ENCODE measurements at places on chromosomes 2 and 18.
A peak's percentile ranks its signal among the peaks of the same experiment; 100 is the strongest.

GRCh38 chr18:2485983-2486382 lies 85.3 kb downstream of the METTL4 start:
- DNase-seq = no peak

GRCh38 chr18:27411013-27411412 lies 225.9 kb upstream of the CHST9 start:
- no peak for DNase-seq

DNA sequence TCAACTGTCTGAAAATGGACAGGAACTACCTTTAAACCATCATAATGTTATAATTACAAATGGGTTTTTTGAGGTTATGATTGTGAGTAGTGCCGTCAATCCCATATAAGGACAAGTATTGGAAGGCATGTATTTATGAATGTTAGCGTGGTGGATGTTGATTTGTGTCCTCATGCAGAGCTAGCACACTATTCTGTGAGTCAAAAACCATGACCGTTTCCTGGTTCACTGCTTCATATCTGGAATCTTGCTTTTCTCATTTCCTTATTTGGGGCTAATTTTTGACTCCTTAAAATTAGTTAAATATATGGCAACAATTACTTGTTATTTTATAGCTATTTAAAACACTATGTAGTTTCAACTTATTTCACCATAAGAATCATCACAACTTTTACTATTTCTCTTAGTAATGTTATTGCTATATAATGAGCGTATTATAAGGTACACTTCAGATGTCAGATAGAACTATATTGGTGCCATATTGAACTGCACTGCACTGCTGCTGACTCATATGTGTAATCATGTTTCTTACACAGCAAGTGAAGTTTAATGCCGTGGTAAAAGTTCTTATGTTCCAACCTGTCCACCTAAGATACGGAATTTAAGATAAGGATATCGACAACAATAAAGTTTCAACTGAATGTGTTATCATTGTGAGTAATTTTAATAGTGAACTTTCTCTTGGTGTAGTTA lies 192.8 kb downstream of the PTGR3 start:
- DNase-seq = no peak

- DNase-seq = peak; percentile 28
Measured at GRCh38 chr2:98455494-98455976, 10.9 kb downstream of the INPP4A start.

- peak; percentile 65 for DNase-seq
Measured at GRCh38 chr2:157492189-157492773, 48.4 kb upstream of the CYTIP start.

- no peak for DNase-seq
Measured at GRCh38 chr2:240711701-240712100, 20.0 kb downstream of the AQP12A start.

DNA sequence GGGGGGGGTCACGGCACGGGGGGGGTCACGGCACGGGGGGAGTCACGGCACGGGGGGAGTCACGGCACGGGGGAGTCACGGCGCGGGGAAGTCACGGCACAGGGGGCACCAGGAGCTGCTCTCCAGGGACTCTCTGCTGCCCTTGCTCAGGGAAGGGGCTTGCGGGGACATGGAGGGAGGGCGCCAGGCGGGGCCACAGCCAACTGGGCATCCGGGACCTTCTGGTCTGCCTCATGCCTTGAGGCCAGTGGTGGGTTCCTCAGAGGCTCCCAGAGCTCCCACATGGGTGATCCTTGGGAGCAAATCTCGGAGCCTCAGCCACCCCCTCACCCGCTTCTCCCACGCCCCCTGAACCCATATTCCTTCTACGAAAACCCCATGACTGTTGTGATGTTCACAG lies 55.8 kb upstream of the TMEM18 start:
- DNase-seq = no peak

GRCh38 chr2:59529726-59530125 lies 1023.7 kb downstream of the BCL11A start:
- no peak for DNase-seq

DNA sequence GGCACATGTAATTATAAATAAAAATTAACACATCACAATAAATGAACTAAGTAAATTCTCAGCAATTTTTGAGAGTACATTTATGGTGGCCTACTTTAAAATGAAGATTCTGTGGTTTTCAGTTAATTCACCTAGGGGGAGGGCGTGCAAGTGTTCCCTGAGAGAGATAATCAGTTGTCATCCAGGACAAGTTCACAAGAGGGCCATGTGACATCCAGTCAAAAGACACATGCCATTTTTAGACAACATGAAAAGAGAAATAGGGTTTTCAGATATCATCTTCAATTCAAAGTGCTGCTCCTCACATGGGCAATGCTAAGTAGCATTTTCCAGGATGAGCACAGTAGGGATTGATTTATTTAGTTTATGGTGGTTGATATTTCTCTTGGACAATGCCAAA lies 393.7 kb downstream of the STK39 start:
- DNase-seq = no peak

GRCh38 chr2:112273349-112273748 lies 2.0 kb upstream of the ZC3H6 start:
- DNase-seq = no peak

DNA sequence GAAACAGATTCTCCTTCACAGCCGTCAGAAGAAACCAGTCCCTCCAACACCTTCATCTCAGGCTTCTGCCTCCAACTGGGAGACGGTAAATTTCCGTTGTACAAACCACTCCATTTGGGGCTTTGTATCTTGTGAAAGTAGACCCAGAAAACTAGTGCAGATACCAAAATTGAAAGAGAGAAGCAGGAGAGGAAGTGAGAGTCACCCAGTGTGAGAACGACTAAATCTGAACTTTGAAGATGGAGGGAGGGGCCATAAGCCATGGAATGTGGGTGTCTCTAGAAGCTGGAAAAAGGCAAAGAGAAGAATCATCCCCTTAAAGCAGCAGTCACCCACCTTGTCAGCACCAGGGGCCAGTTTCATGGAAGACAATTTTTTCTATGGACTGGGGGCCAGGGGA lies 88.3 kb upstream of the LRATD1 start:
- DNase-seq = no peak

DNA sequence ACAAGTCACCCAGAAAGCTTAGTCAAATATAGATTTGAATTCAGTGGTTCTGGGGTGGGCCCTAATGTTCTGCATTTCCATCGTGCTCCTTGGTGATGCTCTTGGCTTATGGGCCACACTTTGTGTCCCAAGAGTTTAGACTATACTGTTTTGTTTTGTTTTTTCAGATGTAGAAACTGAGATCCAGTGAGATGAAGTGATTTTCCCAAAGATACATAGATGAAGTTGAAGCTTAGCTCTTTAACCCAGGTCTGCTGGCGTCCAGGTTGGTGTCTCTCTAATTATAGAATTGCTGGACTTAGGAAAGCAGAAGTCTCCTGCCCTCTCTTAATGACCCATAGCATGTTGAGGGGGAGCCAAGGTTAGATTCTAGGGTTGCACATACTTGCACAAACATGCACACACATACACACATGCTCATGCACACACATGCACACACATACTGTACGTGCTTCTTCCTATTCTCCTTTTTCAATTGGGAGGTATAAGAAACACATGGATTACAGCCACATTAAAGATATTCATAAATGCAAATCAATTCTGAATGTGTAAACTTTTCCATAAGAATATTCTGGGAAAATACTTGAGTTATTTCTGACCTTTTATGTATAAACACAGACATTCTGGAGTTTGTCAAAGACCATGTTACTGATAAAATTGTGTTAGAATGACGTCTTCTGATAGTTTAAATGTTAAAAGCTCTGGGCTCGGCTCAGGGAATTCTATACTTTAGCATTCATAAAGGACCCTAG lies 41.3 kb upstream of the IL1R1 start:
- DNase-seq = no peak

GRCh38 chr2:101770726-101771125 lies 73.2 kb downstream of the MAP4K4 start:
- no peak for DNase-seq

- DNase-seq = peak; percentile 2
Measured at GRCh38 chr2:14903709-14904374, 271.3 kb downstream of the LRATD1 start.

DNA sequence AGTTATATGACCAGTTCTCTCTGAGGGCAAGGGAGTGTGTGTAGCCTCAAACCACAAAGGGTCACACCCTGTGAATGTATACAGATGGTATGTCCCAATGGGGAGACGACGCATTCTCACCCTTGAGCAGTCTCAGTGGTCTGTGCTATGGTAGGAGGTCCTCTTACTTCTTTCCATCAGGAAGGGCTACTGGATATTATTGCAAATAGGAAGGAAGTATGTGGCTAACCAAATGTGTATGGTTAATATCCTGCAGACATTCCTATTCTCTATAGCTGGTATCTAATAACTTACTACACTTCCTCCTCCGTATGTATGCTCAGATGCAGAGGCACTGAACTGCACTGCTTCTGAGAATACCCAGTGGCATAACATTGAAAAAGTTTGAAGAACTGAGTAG lies 306.7 kb upstream of the CCDC68 start:
- DNase-seq = no peak

GRCh38 chr18:33135951-33136660 lies 304.4 kb downstream of the CCDC178 start:
- DNase-seq = no peak

DNA sequence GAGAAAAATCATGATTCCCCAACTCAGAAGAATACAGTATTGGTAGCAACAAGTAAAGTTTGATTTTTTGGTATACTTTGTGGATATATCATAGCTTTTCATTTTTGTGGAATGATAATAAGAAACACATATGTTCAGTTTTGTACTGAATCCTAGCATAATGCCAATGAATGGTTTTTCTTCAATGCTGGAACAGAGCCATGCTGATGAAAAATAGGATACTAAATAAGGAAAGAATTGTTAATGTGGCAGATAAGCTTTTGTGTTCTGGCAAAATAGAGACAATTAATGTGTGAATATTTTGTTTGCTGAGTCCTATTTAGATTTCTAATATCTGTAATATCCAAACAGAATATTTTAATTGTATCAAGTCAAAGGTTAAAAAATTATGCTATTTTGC lies 21.9 kb downstream of the CD28 start:
- DNase-seq = no peak

GRCh38 chr2:145807554-145807953 lies 1287.6 kb upstream of the ZEB2 start:
- DNase-seq = no peak

GRCh38 chr2:207805566-207806226 lies 36.0 kb upstream of the FZD5 start:
- no peak for DNase-seq

DNA sequence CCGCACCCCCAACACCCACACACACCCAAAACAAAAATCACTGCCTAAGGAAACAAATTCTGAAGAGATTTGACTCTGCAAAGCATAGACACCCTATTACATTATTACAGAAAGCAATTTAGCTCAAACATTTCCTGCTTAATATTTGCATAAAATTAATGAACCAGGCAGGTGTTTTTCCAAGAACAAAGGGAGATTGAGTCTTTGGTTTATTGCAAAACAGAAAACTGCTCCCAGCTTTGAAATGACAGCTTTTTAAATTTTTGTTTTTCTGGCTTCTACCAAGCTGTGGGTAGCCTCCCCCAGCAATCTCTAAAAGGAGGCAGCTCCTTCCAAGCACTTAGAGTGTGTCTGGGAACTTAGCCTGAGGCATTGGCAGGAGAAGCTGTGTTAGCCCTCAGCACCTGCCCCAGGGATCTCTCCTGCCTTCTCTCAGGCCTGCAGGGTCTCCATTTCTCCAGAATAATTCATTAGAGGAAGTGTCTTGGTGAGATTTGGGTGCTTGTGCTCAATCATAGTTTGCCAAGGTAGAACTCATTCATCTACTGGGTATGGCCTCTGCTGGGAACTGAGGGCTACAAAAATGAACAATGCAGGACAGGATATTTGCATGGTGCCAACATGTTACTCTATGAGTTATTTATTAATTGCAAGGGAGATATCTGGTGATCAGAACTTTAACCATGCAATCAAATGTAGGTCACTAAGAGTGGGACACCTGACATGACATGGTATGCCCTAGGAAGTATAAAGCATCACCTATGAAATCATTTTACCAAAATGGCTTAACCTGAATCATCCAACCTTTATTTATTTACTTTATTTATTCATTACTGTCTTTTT lies 58.7 kb downstream of the B3GNT2 start:
- DNase-seq = no peak

GRCh38 chr2:68318914-68319397 lies 793 bp downstream of the CNRIP1 start:
- DNase-seq = no peak

DNA sequence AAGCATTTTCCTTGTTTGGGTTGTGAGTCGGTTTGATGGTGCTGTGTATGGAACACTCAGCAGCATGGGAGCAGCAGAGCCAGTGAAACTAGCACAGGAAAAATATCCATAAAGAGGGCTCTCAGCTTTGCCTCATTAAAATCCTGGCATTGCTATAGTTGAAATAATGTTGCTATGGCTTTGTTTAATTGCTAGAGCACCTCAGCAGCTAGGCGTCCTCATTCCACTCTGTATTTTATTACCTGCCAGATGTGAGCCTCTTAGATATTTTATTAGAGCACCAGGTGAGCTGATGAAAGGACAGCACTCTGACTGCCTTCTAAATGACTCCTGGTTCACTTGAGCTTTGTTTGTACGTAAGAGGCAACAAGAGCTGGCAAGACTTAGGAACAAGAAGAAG lies 232.4 kb downstream of the MTX2 start:
- no peak for DNase-seq

DNA sequence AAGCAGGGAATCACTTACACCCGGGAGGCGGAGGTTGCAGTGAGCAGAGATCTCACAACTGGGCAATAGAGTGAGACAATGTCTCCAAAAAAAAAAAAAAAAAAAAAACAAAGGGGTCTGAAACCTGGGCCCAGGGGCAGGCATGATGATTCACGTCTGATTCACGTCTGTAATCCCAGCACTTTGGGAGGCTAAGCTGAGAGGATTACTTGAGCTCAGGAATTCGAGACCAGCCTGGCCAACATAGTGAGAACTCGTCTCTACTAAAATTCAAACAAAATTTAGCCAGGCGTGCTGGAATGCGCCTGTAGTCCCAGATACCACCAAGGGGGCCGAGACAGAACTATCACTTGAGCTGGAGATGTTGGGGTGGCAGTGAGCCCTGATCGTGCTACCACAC lies 30.3 kb downstream of the TEX44 start:
- DNase-seq = no peak

- DNase-seq = no peak
Measured at GRCh38 chr2:136107051-136108033, 10.6 kb downstream of the CXCR4 start.

- no peak for DNase-seq
Measured at GRCh38 chr2:216298719-216299495, 73.4 kb downstream of the MARCHF4 start.

- no peak for DNase-seq
Measured at GRCh38 chr2:229650901-229651300, 63.5 kb downstream of the DNER start.

- no peak for DNase-seq
Measured at GRCh38 chr2:111905990-111906735, 7.8 kb downstream of the MERTK start.
